ENCODE measurements at places on chromosomes 13 and 19.
A peak's percentile ranks its signal among the peaks of the same experiment; 100 is the strongest.

DNA sequence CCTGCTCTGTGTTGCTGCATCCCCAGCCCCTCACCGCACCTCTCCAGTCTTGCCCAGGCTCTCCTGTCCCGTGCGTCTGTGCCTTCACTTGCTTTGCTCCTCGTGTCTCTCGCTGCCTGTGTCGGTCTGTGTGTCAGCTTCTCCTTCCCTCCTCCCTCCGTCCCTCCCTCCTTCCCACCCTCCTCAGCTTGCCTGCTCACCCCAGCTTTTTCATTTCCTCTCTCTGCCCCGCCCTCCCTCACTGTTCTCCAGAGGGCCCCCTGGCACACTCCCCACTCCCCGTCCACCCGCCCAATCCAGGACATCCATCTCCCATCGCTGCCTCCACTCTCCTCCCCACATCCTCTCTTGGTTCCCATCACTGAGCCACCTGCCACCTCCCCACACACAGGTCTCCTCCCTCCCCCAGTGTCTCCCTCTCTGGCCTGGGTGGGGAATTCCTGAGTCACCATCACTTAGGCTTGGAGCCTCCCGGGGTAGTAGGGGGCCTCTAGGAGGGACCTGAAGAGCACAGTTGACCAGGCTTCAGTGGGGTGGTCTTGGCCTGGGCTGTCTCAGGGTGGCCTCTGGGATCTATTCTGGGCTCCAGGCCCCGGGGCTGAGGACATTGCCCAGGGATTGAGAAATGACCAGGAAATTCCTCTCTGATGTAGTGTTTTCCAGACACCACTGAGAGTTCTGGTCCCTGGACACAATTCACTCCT lies at the start of gene PTGIR:
Gene PTGIR (minus strand): TSS at position 132 of the 704 bp plus-strand sequence. CDS start 864 bp downstream, outside the sequence.
- DNase-seq = peak; percentile 96

DNA sequence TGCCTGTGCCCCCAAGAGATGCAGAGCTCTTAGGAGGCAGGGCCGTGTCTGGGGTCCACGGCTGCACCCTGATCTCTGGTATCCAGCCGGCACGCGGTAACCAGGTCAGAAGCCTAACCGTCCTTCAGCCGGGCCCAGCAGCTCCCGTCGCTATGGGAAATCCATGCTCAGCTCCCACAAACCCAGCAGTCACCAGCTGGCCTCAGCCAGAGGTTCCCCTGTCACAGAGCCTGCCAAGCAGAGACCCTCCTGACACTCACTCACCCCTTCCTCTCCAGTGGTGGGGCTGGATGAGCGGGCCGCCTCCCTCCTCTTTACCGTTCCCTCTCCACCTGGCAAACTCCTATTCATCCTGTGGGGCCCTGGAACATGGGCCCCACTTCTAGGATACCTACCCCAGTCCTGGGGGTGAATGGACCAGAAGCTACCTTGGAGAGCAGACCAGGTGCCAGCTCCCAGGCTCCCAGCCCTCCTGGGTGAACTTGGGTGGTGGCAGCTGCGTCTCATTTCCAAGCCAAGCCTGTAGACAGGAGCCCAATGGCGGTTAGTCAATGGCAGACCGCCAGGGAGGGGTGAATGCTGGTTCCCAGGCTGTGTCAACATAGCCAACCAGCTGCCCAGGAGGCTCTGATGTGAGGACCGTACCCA lies 21.4 kb upstream of the TCF3 start:
- no peak for DNase-seq

DNA sequence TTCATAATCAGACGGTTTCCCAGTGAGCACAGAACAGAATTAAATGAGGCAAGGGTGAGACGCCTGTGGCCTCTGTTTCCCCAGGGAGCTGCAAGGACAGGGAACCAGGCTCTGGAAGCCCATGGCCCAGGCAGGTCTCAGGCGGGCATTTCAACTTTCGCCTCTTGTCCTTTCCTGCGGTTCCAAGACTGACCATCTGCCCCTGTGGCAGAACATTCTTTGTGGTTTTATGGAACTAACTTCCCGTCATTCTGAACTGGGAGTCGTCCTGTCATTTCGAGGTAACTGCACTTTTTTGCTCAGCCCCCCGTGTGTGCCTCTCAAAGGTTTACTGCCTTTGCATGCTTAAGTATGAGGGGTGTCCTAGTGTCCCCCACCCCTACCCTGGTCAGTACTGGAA lies 70.9 kb downstream of the KL start:
- DNase-seq = no peak

GRCh38 chr13:109665781-109666249 lies 120.6 kb downstream of the IRS2 start:
- no peak for DNase-seq

- no peak for DNase-seq
Observed at GRCh38 chr13:60162096-60162495, 1.6 kb downstream of the DIAPH3 start.

DNA sequence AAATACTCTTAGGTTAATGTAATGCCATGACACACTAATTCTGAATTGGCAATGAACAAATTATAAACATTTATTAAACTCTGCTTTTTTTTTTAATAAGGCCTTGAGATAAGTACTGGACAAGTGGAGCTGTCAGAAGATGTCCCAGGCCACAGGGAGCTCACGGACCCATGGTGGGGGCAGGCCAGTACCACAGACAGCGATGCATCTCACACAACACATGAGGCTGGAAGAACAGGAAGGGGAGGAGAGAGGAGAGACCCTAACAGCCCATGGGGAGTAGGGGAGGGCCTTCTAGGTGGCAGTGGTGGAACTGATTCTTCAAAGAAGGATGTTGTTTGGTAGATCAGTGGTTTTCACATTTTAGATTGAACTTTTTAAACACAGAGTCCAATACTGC lies 128.4 kb downstream of the LHFPL6 start:
- DNase-seq = no peak

GRCh38 chr13:59888408-59888807 lies 275.3 kb downstream of the DIAPH3 start:
- no peak for DNase-seq

- DNase-seq = no peak
Observed at GRCh38 chr13:109479534-109479933, 306.8 kb downstream of the IRS2 start.

- no peak for DNase-seq
Observed at GRCh38 chr13:101121608-101122007, 294.7 kb downstream of the NALCN start.

- no peak for DNase-seq
Observed at GRCh38 chr13:33518452-33518851, 232.9 kb upstream of the STARD13 start.

GRCh38 chr19:53328967-53329366 lies 4.6 kb upstream of the ZNF845 start:
- peak; percentile 65 for DNase-seq

GRCh38 chr13:81017513-81018152 lies 676.7 kb upstream of the SPRY2 start:
- no peak for DNase-seq

DNA sequence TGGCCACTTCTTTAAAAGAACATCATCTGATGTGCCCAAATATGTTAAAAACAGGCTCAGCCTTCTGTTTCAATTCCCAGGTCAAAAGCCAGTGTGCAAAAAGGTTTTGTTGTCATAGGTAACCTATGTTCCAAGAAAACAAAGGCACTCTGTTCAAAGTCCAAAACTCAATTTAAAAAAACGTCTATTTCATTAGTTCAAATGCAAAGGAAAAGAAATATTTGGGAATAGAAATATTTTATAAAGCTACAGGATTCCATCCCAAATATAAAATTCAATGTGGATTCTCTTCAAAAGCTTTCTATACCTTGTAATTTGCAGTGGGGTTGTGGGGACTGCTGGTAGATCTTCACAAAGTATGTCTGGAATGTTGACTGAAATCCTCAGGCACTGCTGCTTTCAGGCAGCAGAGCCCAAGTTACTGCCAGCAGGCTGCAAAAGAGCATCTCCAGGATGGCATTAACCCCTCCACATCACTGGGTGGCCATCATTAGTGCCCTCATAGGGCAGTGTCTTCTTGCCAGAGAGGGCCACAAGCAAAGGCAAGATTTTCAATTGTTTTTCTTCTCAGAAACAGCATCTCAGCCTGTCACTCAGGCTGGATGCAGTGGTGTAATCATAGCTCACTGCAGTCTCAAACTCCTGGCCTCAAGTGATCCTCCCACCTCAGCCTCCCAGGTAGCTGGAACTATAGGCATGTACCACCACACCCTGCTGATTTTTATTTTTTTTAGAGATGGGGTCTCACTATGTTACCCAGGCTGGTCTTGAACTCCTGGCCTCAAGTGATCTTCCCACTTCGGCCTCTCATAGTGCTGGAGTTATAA lies 22.8 kb upstream of the STK24 start:
- DNase-seq = no peak

DNA sequence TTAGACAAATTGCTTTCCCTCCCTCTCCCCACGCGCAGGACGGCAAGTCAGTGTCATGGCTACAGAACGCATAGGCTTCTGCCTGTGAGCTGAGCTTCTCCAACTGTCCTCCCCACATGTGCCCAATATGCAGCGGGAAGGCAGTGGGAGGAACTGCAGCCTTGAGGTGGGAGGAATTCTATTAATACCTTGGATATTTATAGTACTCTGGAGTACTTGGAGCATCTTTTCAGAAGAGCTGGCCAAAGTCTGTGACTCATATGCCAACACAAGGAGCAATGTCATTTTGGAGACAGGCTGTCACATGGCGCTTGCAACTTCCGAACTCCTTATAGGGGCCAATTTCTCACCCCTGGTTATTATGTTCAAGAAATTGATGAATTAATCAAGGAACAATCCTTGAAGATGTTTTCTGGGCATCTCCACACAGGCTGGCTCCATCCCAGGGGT lies 245.0 kb upstream of the SERP2 start:
- no peak for DNase-seq

GRCh38 chr13:33799950-33800592 lies 17.9 kb upstream of the RFC3 start:
- DNase-seq = no peak

- DNase-seq = no peak
Observed at GRCh38 chr19:56369886-56370676, 23.3 kb downstream of the ZNF582 start.

- no peak for DNase-seq
Observed at GRCh38 chr13:78649997-78650716, 8.8 kb downstream of the OBI1 start.

DNA sequence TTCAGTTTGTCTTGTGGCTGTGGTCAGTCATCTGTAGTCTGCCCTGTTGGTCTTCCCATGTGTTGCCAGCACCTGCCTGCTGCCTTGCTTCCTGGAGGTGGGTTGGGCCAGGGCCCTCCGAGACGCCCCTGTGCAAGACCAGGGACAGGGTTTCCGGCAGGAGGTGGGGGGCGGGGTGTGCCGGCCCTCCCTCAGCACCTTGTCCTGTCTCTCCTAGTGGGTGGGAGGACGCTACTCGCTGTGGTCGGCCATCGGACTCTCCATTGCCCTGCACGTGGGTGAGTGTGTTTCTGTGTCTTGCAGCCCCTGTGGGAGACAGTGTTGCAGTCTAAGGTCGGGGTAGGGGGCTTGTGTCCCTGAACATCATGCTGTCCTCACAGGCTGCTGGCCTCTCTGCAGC lies 11.2 kb upstream of the PDCD2L start:
- no peak for DNase-seq
